GF-D8 (cell line): ENCODE measurements at places on chromosomes 5 and 9.

DNA sequence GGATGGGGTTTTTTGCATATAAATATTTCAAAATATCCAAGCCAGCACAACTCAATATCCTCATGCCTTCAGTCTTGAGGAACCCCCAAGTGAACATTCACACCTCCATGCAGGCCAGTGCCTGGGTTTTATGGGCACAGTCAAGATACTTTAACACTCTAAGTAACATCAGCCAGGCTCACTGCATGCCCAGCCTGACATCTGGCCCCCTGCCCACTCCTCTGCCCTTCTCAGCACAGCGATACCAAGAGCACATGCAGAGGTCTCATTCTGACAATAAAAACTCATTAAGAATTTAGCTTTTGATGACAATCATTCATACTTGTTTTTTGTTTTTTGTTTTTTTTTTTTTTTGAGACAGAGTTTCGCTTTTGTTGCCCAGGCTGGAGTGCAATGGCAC, 250.0 kb downstream of the CWC27 start:
- no peak for DNase-seq

DNA sequence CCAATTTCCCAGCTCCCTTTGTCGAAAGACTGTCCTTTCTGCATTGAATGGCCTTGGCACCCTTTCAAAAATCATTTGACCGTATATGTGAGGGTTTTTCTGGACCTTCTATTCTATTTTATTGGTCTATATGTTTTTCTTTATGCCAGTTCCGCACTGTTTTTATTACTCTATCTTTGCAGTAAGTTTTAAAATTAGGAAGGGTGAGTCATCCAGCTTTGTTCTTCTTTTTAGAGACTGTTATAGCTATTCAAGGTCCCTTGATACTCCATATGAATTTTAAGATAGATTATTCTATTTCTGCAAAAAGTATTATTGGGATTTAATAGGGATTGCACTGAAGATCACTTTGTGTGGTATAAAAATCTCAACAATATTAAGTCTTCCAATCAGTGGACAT, 44.2 kb upstream of the STARD4 start:
- DNase-seq, result no peak

DNA sequence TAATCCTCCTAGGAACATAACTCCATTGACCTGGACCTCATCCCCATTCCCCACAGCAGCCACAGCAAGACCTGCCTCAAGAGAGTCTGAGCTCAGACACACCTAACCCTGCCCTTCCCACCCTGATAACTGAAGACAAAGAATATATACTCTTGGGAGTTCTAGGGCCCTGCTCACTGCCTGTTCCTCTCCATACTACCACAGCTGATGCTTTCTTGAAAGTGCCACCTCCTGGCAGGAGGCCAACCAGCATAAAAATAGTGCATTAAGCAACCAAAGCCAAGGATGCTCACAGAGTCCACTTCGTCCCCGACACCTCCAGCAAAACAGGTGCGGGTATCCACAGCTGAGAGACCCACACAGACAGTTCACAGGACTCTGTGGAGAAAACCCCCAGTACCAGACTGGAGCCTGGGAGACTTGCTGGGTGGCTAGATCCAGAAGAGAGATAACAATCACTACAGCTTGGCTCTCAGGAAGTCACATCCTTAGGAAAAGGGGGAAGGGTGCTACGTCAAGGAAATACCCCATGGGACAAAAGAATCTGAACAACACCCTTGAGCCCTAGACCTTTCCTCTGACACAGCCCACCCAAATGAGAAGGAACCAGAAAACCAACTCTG, 23.5 kb downstream of the FAM114A2 start:
- DNase-seq, result no peak

DNA sequence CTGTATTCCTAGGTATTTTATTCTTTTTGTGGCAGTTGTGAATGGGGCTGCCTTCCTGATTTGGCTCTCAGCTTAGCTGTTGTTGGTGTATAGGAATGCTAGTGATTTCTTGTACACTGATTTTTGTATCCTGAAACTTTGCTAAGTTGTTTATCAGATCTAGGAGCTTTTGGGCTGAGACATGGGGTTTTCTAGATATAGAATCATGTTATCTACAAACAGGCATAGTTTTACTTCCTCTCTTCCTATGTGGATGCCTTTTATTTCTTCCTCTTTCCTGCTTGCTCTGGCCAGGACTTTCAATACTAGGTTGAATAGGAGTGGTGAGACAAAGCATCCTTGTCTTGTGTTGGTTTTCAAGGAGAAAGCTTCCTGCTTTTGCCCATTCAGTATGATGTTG, 129.9 kb downstream of the DMXL1 start:
- DNase-seq, result peak; percentile 1

DNA sequence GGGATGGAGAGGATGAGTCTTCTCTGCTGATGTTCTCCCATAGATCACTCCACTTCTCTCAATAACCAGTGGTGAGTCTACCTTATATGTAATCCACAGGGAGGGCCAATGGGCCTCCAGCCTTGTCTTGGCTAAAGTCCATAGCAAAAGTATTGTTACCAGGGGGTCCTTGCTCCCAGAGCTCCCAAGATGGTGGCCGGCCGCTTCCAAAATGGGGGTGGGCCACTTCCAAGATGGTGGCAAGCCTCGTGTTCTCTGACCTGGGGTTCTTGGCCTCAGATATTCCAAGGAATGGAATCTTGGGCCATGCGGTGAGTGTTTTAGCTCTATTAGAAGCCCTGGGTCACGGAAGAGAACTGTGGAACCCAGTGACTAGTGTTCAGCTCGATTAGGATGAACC, 12.0 kb upstream of the SLC24A2 start:
- no peak for DNase-seq

- DNase-seq, result no peak
Observed at GRCh38 chr5:151227918-151228447, 4.1 kb upstream of the CCDC69 start.

GRCh38 chr5:158559066-158559465, 540.6 kb downstream of the EBF1 start:
- no peak for DNase-seq

DNA sequence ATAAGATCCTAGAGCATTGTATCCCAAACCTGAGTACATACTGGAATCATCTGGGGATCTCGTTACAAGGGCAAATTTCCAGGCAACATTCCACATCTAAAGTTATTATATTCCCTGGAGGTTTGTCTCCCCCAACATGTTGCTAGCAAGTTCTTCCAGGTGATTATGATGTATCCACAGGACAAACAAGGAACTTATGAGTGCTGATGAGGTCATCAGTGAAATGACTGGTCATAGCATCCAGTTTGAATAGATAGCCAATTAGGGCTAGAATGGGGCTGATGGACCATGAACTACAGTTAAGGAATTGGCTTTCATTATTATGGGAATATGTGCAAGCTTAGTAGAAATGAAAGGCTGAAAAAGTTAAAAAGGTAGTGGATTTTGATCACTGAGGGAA, 115.2 kb downstream of the CWC27 start:
- DNase-seq, result no peak

DNA sequence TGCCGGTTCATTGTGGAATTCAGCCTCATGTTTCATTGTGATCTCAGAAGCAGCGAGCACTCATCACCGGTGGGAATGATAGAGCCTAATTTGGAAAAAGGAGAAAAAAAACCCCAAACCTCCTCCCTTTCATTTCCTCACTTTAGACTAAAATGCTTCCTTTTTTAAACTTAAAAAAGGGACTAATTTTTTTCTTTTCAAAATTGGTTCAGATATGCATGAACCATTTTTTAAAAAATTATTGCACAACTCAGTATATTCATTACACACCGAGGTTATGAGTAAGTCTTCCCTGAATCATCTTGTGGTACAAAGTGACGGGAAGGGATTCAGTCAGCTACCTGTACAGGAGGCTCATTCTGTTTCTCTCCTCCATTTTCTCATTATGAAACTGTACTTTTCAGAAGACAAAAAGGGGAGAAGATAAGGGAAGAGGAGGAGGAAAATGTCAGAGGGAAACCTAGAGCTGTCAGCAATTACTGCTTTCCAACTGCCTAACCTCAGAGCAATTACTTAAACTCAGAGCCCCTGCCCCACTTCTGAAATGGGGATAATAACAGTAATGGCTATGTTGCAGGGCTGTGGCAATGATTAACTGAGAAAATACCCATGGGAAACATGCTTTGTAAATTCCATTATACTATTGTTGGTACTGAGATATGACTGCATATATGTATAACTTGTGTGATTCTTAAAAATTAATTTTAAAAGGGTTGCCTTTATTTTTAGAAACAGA, 24.0 kb downstream of the GALNT10 start:
- no peak for DNase-seq

GRCh38 chr5:83331842-83332241, 139.7 kb upstream of the VCAN start:
- no peak for DNase-seq

- no peak for DNase-seq
Observed at GRCh38 chr9:73782166-73782565, 630.5 kb downstream of the ANXA1 start.

DNA sequence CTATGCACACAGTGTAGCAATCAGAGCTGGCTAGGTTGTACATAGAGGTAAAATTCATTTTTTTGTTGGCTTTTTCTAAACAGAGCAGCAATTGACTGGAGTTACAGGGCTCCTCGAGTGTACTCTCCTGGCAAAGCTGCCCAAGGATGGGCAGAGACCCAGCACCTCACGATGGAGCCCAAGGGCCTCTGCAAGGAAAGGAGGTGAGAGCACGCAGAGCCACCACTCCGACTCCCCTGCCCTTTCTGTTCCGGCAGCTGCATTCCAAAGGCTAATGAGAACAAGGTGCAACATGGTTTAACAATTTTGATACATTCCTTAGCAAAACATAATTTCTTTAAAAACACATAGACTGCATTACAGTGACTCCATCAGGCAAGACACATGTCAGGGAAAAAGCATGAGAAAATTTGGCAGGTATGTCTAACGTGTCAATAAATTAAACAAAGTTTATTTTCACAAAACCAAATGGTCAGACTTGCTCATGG, 47.5 kb downstream of the SAXO1 start:
- no peak for DNase-seq

DNA sequence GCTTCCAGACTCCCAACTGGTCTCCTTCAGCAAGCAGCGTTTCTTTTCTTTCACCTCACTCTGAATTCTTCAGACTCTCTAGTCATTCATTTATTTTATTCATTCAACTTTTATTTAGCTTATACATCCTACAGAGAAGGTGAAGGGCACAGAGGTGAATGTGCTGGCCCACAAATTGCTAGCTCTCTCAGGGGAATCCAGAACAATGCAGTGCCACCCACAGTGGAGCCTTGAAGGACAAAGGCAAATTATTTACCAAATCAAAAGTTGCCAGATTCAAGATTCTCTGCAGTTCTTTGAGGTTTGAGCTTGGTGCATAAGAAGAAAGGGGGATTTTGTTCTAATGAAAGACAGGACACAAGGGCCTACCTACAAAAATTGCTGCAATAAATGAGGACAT, 29.7 kb downstream of the GRIA1 start:
- DNase-seq, result no peak

DNA sequence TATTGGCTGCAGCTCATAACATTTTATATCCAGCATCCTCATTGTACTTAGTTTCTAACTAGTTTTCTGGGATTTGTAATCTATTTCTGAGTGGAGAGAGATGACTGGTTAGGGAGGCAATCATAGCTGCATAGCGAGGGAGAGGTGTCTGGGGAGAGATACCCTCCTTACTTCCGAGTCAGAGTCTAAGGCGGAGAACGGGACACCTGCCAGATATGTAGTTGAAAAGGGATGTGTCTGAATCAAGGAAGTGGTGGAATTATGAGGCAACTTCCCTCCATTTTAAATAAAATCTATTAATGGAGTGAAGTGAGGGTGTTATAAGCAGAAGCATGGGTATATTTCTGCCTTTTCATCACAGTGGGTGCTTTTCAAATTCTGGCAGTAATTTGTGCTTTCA, 126.5 kb downstream of the MAST4 start:
- DNase-seq, result no peak

DNA sequence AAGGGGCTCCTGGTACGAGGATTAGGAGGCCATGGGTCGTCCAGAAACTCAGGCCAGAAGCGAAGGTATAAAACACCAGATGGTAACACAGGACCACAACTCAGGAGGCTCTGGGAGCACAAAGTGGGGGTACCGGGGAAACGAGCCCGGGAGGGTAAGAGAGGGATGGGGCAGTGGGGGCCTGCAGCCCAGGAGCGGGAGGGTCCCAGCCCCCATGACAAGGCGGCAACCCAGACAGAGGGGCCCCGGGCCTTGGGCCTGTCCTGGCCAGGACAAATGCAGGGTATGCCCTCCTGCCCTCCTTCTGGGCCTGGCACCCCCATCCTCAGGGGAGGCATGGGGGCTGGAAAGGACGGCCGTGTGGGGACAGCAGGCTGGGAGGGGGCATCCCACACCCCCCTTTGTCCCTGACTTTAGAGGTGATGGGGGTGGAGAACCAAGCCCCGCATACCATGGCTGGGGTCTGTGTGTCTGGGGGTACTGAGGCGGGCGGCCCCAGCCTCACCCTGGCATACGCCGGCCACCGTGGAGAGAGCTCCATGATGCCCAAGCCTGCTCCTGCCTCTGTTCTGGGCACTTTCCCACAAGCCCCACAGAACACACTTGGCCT, 47.0 kb upstream of the EXOC3 start:
- no peak for DNase-seq
